ENCODE measurements at places on chromosomes 6 and 20.

DNA sequence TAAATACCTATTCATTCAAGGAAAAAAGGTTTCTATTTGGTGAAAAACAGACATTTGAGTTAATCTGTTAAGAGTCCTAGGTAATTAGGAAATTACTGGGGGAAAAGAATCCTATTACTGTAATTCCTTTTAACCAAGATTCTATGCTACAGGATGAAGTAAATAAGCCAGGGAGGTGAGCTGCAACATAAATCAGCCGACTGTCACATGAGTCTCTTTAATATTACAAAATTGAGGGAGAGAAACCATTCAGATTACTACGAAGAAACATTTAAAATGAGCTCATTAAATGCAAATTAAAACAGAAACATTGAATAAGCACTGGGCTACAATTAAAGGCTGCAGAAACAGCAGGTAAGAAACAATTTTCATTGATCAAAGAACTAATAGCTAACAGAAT lies 5.3 kb downstream of the PRKN start:
- DNase-seq, result no peak

DNA sequence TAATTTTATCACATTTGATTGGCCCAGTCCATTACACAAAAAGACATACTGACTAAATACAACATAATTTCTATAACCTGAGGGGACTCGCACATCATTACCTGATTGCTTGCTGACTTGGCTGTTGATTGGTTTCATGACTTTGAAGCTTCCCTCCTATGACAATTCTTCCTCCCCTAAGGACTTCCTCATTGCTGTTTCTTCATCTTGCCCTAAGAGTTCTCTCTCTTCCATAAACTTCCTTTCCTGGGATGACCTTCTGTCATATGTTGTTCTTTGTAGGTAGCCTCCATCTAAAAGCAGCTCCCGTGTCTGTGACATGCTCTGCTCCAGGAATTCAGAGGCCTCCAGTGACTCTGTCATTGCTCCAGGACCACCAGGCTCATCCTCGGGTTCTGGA lies 22.6 kb downstream of the RSPH3 start:
- no peak for DNase-seq

DNA sequence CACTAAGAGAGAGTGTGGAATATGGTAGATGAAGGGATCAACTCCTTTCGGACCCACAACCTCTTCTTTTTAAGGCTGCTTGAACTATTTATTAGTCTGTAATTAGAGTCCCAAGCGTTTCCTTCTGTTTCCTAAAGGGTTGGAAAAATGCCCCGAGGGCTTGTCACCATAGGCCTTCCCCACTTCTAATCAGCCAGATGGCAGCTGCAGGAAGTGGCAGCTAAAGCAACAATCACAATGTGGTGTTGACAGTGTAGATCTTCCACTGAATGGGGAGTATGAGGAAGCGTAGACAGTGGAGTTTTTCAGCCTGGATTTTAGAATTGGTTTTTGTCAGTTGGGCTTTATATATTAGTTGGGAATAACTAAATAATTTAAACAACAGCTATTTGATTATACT lies 40.6 kb downstream of the SLC35D3 start:
- no peak for DNase-seq

- peak; percentile 30 for DNase-seq
Observed at GRCh38 chr20:33578510-33578909, 83.6 kb upstream of the C20orf144 start.

DNA sequence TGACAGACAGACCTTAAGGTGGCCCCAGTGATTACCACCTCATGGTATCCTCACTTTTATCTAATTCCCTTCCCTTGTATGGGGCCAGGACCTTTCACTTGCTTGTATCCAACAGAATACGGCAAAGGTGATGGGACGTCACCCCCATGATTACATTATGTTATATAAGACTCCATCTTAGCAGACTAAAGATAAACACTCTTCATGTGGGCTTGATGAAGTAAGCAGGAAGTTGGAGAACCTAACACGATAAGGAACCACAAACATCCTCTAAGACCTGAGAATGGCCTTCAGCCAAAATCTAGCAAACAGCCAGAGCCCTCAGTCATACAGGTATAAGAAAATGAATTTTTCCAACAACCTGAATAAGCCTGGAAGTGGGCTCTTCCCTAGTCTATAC lies 8.0 kb downstream of the SLC17A3 start:
- DNase-seq, result no peak

DNA sequence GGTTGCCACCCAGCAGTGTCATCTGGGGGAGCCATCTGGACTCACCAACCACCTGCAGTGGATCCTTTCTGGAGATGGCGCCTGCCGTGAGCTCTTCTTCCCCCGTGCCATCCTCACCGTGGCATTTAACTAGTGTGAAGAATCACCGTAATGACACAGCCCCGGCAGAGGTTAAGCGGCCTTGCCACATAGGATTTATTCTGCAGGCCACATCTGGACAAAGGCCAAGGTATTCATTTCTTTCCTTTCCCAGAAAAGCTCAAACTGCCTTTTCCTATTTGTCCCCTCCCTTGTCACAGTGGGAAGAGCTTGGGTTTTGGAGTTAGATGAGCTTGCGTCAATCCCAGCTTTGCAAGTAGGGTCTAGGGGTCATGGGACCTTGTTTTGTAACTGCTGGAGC lies 88.4 kb downstream of the PXDC1 start:
- no peak for DNase-seq

GRCh38 chr6:156886409-156886808 lies 109.2 kb downstream of the ARID1B start:
- DNase-seq, result no peak

- peak; percentile 7 for DNase-seq
Observed at GRCh38 chr6:14984519-14984853, 261.4 kb upstream of the JARID2 start.

DNA sequence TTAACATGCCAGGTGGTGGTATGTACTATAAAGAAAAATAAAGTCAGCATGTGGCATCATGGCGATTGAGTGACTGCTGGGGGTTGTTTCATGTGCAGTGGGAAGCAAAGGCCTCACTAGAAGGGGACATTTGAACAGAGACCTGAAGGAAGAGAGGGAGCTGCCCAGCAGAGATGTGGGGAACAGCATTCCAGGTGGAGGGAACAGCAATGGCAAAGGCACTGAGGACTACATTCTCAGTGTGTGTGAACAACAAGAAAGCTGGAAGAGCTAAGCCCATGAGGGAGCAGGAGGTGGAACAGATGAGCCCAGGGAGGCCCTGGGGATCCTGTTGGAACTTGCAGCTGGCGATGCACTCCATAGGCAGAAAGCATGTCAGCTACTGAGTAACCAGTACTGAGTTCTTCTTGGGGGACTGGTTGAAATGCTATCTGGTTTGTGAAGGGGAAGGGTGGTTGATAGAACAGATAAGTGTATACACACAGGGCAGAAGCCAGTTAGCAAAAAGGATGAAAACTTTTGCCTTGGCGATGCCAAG lies 29.2 kb downstream of the NOX3 start:
- DNase-seq, result no peak

- no peak for DNase-seq
Observed at GRCh38 chr6:157539900-157540752, 159.1 kb downstream of the ZDHHC14 start.

- DNase-seq, result no peak
Observed at GRCh38 chr6:92201618-92202017, 1217.7 kb downstream of the EPHA7 start.

GRCh38 chr6:18025596-18025995 lies 38.2 kb upstream of the KIF13A start:
- no peak for DNase-seq

- no peak for DNase-seq
Observed at GRCh38 chr6:11478586-11478985, 59.0 kb upstream of the TMEM170B start.

- DNase-seq, result no peak
Observed at GRCh38 chr6:146190581-146190980, 161.7 kb downstream of the GRM1 start.

GRCh38 chr6:1464781-1465370 lies 75.5 kb downstream of the FOXF2 start:
- no peak for DNase-seq

DNA sequence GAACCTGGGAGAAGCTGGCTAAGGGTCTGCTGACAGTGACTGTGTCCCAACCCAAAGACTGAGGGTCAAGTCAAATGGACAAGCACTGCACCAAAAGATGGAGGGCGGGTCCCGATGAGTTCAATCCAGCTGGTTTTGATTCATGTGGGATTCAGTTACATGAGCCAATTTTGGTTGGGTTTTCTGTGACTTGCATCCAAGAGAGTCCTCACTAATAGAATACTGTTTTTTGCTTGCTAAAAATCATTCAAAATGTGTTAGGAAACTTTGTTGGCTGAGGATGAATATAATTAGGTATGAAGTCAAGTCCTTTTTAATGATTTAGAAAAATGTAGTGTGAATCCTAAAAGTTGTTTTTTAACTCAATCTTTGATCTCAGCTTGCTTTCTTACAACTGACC lies 323.8 kb upstream of the NOX3 start:
- no peak for DNase-seq

- DNase-seq, result no peak
Observed at GRCh38 chr6:138526822-138527235, 27.5 kb upstream of the NHSL1 start.

DNA sequence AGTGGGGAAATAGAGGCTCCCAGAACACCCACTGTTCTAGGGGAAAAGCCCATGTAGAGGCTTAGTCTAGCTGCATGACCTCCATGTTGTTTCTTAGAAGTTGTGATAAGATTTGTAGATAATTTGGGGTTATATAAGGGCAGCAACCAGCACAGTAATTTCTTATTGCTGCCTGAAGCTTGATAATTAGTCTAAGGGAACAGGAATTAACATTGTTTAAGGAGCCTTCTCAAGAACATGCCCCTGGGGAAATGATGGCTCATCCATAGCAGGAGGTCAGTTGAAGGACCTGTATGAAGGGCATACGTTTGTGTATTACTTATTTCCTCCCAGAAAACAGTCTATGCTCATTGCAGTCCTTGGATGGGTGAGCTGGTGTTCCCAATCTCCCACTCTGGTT lies 170.7 kb upstream of the SCGN start:
- DNase-seq, result no peak

DNA sequence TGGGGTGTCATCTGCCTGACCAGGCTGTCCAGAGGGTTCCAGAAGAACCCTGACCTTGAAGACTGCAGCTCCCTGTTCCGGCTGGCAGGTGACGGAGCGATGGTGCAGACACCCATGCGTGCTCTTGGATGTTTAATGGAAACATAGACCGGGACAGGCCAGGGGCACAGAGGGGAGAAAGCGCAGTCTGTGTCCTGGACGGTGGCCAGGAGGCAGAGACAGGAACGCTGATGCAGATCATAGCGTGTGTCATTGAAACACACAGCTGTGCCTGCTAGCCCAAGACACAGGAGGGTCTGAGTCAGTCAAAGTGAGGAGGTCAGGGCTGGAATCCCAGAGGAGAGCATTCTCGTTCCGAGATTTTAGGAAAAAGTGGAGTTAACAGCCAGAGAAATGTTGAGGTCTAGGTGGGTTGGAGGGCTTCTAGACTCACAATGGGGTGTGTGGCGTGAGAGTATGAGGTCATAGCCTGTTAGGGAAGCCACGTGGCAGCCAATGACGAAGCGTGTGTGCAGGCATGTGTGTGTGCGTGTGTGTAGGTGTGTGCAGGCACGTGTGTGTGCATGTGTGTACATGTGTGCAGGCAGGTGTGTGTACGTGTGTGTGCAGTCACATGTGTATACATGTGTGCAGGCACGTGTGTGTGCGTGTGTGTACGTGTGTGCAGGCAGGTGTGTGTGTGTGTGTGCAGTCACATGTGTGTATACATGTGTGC lies 167.0 kb downstream of the ERMARD start:
- DNase-seq, result no peak

DNA sequence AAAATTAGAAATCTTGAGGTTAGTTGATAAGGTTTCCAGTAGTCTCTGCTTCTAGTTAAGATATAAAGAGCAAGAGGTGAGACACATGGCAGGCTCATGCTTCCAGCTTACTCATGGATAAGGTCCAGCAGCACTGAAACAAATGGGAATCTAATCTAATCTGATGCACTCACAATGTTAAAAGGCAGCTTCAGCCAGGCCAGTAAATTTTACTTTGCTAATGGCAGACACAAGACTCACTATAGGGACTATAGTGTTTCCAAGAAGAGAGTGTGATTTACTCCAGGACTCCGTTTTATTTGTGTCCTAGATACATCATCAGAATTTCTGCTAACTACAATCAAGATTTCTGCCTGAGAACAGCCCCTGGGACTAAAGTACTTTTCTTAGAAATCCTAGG lies 324.8 kb downstream of the SMOC2 start:
- DNase-seq, result no peak

GRCh38 chr20:1686151-1686748 lies 28.7 kb upstream of the SIRPG start:
- DNase-seq, result no peak

- DNase-seq, result no peak
Observed at GRCh38 chr6:23031986-23032385, 462.6 kb downstream of the HDGFL1 start.

- DNase-seq, result no peak
Observed at GRCh38 chr6:43758617-43759050, 11.4 kb upstream of the VEGFA start.

GRCh38 chr6:19311786-19312185 lies 525.4 kb upstream of the ID4 start:
- no peak for DNase-seq

DNA sequence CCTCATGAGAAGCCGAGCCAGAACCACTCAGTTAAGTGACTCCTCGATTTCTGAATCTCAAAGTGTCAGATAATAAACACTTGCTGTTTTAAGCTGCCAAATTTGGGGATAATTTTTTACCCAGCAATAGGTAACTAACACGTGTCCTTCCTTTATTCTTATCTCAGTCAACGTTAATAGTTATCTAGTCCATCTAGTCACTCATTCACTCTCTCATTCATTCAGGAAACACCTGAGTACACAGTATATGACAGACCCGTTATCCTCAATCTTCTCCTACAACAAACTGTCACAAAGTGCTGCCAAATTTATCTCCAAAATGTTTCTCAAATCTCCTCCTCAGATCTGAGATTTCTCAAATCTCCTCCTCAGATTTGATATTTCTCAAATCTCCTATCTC lies 13.1 kb downstream of the FAM184A start:
- DNase-seq, result no peak

DNA sequence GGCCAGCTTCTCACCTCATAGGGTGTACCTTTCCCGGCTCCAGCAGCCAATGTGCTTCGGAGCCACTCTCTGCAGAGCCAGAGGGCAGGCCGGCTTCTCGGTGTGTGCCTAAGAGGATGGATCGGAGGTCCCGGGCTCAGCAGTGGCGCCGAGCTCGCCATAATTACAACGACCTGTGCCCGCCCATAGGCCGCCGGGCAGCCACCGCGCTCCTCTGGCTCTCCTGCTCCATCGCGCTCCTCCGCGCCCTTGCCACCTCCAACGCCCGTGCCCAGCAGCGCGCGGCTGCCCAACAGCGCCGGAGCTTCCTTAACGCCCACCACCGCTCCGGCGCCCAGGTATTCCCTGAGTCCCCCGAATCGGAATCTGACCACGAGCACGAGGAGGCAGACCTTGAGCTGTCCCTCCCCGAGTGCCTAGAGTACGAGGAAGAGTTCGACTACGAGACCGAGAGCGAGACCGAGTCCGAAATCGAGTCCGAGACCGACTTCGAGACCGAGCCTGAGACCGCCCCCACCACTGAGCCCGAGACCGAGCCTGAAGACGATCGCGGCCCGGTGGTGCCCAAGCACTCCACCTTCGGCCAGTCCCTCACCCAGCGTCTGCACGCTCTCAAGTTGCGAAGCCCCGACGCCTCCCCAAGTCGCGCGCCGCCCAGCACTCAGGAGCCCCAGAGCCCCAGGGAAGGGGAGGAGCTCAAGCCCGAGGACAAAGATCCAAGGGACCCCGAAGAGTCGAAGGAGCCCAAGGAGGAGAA lies 10.5 kb downstream of the GNAS-AS1 start:
- DNase-seq, result no peak
